ENCODE measurements at places on chromosomes 4 and X.
A peak's percentile ranks its signal among the peaks of the same experiment; 100 is the strongest.

DNA sequence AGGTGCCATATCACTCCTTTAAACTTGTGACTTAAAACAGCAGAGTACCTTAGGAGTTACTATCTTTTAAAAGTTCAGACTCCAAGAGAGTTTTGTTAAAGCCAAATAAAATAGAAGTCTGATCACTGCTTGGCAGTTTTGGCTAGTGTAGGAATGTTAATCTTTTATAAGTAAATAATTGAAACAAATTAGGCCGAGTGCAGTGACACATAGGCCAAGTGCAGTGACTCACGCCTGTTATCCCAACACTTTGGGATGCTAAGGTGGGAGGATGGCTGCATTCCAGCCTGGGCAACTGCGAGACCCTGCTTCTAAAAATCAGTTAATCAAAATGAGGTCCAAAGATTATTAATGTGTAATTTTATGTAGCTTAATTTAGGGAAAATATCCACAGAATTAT, 37.2 kb downstream of the WDR44 start:
- DNase-seq = no peak

DNA sequence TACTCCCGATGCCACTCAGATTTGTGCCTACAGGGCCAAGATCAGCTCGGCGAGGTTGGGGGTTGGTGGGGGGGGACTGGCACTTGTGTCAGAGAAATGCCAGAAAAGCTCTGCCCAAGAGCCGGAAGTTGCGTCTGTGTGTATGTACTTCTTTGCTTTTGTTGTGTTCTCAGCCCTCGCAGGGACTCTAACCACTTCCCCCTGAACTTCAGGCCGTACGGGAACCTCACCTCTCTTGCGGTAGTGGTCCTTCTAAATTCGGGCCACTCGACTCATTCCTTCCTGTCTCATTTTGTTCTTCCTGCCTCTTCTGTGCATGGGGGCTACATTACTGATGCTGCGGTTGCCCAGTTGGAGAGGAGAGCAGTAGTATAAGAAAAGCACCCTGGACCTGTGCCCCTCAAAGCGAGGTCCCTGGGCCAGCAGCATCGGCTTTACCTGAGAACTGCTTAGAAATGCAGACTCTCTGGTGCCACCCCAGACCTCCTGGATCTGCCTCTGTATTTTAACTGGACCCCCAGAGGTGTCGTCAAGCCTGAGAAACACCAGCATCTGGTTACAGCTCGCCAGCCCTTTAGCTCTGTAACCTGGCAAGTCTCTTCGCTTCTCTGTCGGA, 146.3 kb upstream of the RPS6KA3 start:
- DNase-seq = peak; percentile 1

GRCh38 chrX:81537723-81538122, 335.8 kb downstream of the SH3BGRL start:
- DNase-seq = no peak

DNA sequence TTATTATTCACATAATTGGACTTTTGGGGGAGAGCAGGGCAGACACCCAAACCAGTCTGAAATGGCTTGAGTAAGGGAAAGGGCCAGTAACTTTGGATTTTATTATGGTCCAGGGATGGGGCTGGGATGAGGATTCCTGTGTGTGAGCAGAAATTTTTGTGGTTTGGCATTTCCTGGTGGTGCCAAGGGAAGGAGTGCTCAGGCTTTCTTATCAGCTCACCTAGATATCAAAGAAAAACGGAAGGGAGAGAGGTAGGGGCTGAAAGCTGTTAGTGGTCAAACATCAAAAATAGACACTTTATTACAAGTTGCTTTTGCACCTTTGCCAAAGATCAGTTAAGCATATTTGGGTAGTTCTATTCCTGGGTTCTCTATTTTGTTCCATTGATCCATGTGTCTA, 128.5 kb upstream of the DIPK2B start:
- DNase-seq = no peak

GRCh38 chrX:75784680-75785491, at the start of gene MAGEE2:
Gene MAGEE2 (minus strand): TSS chrX:75785254. CDS start chrX:75785051, 203 bp downstream.
- no peak for DNase-seq

DNA sequence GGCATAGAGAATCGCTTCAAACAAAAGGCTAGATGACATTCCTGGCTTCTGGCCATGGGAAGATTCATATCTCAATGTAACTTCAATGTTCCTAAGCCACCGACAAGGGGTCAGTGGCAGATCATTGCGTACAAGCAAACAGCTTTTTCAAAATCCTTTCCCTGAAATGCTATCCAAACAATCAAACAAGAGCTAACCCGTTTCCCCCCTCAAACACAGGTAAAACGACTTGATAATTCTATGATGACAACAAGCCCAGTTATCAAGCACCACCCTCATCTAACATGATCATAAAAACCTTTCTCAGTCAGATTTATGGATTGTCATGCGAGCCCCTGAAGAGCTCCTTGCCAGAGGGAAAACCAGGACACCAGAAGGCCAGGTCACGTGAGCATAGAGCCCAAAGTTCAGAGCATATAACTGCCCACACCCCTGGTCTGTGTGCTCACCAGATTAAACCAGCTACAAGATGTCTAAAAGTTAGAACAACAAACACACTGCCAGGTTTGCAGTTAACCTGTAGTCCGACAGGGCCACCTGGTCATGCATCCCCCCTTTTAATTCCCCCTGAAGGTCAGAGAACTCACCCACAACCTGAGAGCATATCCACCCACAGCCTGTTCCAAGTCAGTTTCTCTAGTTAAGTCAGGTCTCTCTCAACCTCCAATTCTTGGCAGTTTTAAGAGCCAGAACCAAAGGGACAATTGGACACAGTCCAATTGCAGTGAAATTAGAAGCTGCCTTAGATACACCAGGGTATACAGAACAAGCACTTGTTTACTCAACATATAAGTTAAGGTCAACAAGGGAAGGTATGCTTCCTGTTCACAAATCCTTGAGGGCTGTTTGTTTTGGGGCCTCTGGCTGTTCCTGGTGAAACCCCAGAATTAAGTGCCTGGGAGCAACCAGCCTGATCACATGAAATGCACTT, 248.1 kb upstream of the PPARGC1A start:
- no peak for DNase-seq

DNA sequence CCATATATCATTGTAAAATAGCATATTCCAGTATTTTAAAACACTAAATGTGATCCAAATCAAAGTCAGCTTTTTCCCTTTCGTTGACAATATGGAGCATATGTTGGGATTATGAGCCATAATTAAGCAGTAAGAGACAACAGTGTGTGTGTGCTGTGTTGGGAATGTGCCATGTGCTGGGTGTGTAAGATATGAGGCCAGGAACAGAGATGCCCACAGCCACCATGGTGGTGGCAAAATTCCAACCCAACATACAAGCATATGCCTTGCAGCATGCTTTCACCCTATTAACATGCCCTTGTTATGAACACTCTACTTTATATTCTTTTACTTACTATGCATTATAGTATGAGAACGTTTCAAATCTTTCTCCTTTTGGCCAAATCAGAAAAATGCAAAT, 1560.4 kb upstream of the TENM3 start:
- DNase-seq = no peak

DNA sequence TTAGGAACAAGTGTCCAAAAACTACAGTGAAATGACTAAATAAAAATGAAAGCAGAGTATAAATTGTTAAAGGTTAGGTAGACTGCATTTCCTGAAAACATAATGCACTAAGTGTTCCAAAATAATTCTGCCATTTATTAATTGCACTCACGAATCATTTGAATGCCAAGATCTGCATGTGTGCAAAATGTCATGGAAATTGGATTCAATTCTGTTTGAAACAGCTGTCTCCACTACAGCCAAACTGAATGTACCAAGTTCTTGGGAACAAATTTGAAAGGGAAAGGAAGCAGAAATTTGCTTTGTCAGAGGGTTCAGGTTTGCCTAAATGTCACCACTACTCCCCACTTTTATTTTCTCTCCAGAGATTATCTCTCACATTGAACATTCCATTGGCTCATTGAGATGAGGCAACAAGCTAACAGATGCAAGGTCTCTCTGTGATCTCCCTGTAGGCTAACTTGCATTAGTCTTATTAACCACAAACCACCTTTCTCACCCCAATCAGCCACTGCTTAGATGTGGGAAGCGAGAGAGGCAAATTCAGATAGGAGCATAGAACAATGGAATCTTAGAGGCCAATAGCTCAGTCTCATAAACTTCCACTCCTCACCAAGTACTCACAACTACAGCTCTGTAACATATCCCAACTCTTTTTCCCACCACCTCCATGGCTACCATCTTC, 226.6 kb downstream of the KDR start:
- DNase-seq = no peak

DNA sequence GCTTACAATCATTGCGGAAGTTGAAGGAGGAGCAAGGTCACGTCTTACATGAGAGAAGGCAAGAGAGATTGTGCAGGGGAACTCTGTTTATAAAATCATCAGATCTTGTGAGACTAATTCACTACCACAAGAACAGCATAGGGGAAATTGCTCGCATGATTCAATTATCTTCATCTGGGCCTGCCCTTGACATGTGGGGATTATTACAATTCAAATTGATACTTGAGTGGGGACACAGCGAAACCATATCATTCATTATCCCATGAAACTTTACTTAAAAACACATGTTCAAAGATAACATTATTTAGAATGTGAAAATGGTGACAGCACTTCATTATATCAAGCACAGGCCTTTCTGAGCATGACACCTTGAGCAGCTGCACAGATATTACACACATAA, 1087.8 kb downstream of the C4orf33 start:
- no peak for DNase-seq

DNA sequence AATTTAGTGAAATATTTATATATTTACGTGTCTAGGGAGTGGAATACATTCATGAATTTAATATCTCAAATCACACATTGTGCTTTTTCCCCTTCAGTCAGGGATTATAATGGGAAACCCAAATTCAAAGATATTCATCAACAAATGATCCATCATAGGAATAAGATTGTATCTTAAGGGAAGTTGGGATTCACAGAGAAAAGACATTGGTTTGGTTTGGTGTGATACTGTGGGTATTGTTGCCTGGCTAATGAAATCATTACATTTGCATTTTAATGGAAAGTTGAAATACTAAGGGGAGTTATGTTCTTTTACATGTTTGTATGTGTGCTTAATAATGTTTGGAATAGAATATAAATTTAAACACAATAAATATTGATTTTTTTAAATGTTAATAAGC, 1.7 kb downstream of the TET2 start:
- DNase-seq = no peak

GRCh38 chr4:2545321-2546013, 9.0 kb downstream of the FAM193A start:
- DNase-seq = no peak

- no peak for DNase-seq
Measured at GRCh38 chr4:1661695-1662094, 22.4 kb downstream of the FAM53A start.

GRCh38 chr4:25098964-25099891, 61.0 kb downstream of the SEPSECS start:
- DNase-seq = no peak

DNA sequence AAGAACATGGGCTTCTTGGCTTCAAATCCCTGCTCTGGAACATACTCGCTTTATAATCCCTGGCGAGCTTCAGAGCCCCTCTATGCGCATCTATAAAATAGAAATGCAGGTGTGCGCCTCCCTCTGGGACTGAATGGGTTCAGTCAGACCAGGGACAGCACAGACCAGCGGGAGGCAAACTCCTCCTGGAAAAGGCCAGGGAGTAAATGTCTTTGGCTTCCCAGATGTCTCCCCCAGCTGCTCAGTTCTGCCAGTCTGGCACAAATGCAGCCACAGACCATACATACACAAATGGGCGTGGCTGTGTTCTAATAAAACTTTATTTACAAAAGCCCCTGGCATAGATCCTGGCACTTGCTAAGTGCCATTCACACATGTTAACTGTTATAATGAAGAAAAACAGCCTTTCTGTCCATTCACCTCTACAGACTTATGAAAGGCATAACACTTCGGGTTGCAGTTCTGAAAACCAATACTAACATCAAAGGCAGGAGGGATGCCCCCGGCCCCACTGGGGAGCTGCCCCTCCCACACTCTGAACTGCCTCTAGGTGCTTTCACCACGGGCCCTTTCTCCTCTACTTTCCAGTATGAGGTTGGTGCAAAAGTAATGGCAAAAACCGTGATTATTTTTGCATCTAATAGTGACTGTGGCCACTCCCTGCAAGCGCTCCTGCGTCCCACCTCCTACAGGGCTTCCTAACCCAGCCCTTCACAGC, 4.6 kb downstream of the JAKMIP1 start:
- no peak for DNase-seq

Data from activated CD4-positive, CD25-positive, alpha-beta regulatory T cell treated with anti-CD3 and anti-CD28 coated beads, Interleukin-2, amount 50 U/mL, for 16 hours (primary cell).